ENCODE measurements at places on chromosomes 7 and 10.

DNA sequence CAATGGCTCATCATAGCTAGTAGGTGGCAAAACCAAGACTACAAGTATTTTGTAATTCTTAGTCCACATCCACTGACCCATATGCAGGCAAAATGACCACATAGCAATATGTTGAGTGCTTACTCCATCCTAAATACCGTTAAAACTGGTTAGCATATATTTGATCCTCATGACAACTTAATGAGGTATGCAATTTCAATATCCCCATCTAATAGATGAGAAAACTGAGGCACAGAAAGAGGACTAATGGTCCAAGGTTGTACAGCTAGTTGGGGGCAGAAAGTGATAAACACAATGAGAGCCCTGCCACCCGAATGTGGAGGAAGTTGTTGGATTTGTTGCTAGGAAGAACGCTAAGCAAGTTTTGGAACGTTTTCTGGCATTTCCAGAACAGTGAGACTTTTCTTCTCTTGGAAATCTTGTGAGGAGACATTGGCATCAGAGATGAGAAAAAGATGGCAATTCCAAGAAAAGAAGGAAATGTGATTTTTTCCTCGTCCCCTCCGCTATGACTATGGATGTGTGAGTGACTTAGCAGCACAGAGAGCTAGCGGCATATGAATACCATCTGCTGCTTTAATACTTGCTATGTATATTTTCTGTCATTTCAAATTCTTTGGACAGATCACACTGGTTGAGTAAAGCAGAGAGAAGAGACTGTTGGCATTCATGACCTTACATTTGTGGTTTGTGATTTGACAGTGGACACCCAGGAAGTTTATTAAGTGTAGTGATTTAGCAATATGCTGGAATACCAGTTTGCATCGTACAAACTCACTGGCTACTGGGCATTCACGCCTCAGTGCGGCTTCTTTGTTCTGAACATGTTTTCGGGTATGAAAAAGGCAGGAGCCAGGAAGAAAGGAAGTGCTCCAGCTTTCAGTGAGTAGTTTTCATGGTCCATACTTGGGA lies 51.5 kb downstream of the NRCAM start:
- no peak for DNase-seq

DNA sequence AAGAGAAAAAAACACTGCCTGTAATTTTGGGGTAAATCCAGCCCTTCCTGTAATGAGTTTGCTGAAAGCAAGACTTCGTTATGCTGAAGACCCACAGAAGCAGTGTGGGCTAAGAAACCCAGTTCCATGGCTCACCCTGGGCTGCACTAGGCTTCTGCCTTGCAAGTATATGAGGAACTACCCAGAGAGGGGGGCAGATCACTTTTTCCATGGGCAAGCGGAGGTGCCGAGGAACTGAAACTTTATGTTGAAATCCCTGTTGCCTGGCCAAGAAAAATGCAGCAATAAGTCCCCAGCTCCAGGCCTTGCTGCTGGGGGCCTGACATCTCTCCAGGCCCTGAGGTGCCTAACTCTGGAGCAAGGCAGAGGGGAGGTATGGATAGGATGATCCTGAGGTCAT lies 8.5 kb downstream of the RASSF4 start:
- DNase-seq, result no peak

- no peak for DNase-seq
These were observed 2.1 kb upstream of the IDE start for GRCh38 chr10:92575961-92576360.

GRCh38 chr7:30479202-30480120 lies 877 bp upstream of the NOD1 start:
- no peak for DNase-seq

DNA sequence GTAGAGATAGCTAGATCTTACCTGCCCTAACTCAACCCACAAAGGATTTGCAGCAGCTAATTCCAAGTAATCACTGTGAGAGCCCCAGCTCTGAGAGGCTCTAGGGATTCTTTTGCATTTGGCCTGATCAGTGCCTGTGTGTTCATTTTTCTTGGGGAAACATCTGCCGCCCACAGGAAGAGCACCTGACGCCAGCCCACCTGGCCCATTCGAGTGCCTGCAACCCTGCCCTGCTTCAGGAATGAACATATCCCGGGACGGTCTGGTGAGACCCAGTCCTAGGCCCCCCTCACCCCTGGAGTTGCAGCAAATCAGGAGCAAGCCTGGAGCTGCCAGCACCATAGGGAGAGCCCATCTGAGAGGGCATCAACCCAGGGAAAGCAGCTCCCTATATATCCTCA lies 38.8 kb downstream of the GSDME start:
- no peak for DNase-seq

- DNase-seq, result no peak
These were observed 3.8 kb downstream of the WIPI2 start for GRCh38 chr7:5193880-5194279.

DNA sequence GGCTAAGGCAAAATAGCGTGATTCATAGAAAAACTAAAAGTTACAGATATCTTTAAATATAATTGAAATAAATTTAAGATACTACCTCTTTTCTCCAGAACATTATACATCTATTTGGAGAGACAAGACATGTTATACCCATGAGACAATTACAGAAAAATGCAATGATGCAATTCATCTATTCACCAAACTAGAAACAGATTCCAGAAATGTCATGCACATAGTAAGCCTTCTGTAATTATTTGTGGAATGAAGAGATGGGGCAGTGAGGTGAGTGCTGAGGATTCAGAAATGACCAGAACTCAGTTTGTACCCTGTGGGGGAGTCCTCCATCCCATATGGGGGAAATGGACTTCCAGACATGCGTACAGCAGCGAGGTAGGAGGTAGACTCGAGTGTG lies 99.4 kb downstream of the MKX start:
- DNase-seq, result no peak

DNA sequence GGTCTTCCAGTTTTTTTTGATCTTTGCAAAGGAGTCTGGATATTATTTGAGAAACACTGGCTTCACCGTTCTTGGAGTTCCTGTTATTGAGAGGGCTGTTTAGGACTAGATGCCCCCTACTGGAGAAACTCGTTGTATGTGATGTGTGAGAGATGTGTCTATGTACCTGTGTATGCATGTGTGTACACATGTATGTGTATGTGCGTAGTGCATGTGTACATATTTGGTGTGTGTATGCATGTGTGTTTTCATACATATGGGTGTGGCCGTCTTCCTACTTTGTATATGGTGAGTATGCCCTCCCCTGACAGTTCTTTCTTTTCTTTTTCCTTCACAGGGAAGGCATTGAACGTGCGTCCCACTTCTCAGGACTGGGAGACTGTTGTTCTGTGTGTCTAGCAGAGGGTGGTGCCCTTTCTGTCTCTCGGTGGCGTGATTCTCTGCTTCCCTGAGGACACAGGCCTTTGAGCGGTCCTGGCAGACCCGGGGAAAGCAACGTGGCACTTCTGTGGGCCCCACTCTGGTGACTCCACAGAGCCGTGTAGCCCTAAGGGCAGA lies 3.0 kb upstream of the CALHM3 start:
- no peak for DNase-seq

GRCh38 chr10:29210266-29210868 lies 78.5 kb upstream of the LYZL1 start:
- no peak for DNase-seq

DNA sequence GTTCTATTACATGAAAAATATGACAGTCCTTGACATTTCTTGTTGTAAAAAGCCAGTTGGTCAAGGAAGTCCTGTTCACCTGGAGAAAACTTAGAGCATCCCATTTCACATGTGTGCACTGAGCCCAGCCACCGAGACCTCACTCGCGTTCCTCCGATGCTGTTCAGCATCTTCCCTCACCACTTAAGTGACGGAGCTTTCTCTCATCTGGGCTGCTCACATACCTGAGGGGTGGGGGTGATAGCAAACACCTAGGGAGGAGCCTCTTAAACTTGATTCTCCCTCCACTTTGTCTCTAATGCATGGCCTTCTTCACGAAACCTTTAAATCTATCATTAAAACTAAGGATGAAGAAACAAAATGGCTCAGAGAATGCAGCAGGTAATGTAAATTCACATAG lies 950.2 kb downstream of the GATA3 start:
- DNase-seq, result no peak

- no peak for DNase-seq
These were observed 119.8 kb downstream of the ZNF736 start for GRCh38 chr7:64433590-64433989.

- peak; percentile 49 for DNase-seq
These were observed 16.0 kb upstream of the SLC29A3 start for GRCh38 chr10:71302874-71303568.

DNA sequence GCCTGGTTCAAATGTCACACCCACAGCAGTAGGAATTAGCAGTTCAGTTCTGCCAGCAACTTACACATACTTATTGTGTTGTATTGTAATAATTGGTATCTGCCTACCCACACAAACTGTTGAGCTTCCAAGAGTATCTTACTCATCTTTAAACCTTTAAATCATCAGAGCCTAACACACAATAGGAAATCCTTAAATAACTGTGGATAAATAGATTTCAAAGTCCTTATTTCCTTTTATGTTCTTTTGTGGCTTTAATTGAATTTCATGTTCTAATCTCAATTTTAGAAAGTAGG lies 3.9 kb downstream of the CASD1 start:
- DNase-seq, result no peak

GRCh38 chr10:102534333-102534732 lies 30.6 kb downstream of the SUFU start:
- no peak for DNase-seq

DNA sequence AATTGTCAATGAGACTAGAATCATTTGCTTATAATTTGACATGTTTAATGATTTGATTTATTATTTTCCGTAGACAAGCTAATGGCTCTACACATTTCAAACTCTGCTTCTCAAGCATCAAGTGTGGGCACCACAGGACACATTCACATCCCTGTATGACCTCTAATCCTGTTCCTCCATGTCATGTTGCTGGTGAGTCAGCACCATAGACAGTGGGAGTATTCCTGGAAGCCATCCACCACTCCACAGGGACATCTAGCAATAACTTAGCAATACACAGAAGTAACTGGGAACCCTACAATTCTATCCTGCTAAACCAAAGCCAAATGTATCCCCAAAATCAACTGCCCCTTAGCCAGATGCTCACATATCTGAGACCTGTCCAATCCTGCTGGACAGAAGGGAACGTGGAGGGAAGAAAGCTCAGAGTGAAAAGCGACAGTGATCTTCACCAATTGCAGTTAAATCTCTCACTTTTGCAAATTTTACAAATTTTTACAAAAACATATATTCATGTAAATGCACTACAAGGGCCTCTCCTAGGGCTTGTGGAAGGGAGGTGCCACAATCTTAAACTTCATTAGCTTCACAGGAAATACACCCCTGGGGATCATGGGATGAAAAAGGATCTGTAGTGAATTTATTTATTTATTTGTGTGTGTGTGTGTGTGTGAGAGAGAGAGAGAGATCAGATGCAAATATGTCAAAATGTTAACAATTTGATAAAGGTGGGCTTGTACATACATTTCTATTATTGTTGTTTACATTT lies 126.5 kb downstream of the GFRA1 start:
- DNase-seq, result no peak

DNA sequence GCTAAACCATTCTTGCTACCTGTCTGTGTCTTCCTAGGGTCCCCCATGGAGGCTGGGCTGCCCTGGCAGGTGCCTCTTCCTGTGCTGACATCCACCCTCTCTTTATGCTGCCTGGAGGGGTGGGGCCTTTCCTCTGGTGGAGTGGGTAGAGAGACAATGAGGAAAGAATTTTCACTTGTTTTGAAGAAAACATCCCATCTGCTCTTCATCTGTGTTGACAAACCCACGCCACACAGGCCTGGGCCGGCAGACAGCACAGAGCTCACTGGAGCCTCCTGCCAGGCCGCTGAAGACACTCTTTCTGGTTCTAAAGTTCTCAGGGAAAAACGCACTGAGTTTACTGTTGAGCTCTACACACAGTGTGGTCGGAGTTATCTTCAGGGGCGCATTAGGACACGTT lies 328.2 kb downstream of the GLRX3 start:
- no peak for DNase-seq

- no peak for DNase-seq
These were observed 86.9 kb downstream of the ZNF277 start for GRCh38 chr7:112293416-112293815.

GRCh38 chr10:1651270-1651966 lies 85.9 kb downstream of the ADARB2 start:
- DNase-seq, result no peak

GRCh38 chr10:51257511-51258248 lies 183.4 kb downstream of the PRKG1 start:
- DNase-seq, result no peak

GRCh38 chr7:15015545-15016314 lies 113.2 kb upstream of the DGKB start:
- no peak for DNase-seq

GRCh38 chr10:117164592-117165537 lies 26.8 kb upstream of the VAX1 start:
- no peak for DNase-seq

GRCh38 chr10:3971713-3972112 lies 186.7 kb upstream of the KLF6 start:
- DNase-seq, result no peak

DNA sequence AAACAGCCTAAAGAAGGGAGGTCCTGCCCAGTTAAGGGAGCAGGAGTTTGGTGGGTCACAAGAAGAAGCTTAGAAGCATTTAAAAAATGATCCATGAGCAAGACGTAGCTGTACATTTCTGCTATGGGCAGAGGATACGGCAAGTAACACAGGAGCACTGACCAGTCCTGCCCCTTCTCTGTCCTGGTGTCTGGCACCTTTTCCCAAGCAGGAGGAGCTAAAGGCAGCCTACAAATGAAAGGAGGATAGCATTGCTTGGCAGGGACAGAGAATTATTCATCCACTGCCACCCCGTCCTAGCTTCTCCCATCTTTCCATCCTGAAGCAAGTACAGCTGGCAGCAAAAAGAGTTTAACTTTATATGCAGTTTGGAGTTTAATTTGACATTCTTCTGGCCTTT lies 1077.6 kb downstream of the TYW1 start:
- no peak for DNase-seq
